IMR-90 (cell line): ENCODE measurements at places on chromosomes 3 and 15.

DNA sequence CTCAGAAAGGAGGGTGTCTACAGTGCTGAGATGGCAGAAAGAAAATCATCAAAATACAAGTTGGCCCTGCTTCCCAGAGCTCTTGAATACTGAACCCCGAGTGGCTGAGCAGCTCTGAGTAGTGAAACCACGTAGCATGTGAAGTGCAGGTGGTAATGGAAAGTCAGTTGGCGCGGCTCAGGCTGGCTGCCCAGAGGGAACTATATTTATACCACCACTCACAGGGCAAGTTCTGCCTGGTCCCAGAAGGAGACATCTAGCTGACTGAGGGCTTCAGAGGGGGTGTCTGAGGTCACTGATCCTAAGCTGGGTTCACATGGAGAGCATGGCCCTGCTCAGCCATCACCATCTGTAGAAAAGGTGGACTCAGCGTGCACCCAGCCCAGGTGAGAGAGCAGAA lies 129.6 kb upstream of the AGBL1 start:
- DNase-seq: no peak
- H3K4me3 ChIP-seq: no peak overlapping the region
- no peaks in the 10 kb centered on the region for H3K4me1 ChIP-seq
- no peaks in the 10 kb centered on the region for H3K27me3 ChIP-seq
- no peaks in the 10 kb centered on the region for H3K36me3 ChIP-seq

DNA sequence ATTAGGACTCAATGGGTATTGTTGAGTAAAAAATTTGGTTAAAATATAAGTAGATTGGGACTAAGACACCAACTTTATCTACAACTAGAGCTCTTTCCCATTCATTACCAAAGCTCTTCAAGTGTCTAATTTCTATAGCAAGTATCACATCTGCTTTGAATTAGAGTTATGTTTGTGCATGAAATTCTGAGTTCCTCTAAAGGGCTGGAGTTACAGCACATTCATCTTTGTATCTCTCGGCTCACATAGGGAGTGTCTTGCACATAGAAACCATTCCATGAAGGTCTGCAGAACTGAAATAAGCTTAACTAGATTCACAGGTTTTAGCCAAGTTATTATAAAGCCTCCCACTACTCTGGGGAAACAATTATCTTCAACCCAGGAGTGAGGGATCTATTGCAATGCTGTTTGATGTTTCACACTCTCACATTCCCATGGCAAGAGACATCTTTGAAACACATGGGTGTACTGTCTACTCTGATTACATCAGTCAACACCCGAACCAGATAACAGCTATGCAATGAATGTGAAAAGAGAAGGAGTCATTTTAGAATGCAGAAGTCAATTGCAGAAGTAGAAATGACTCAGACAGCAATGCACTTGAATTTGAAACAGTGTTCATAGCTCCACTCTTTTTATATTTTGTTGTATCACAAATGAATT lies 93.1 kb upstream of the KBTBD8 start:
- H3K4me3 ChIP-seq: no peak overlapping the region
- no peak overlapping the region for H3K27ac ChIP-seq
- no peaks in the 10 kb centered on the region for H3K36me3 ChIP-seq
- peak; percentile 1 for DNase-seq
- no peaks in the 10 kb centered on the region for H3K4me1 ChIP-seq
- H3K27me3 ChIP-seq: peaks cover 4% of the 10 kb centered on the region

- no peaks in the 10 kb centered on the region for H3K36me3 ChIP-seq
- no peaks in the 10 kb centered on the region for H3K27me3 ChIP-seq
- H3K4me3 ChIP-seq: peak overlapping the region; percentile 21; the same call in 1 of the 2 replicates
Measured at GRCh38 chr15:39770748-39771689, 11.6 kb downstream of the FSIP1 start.

DNA sequence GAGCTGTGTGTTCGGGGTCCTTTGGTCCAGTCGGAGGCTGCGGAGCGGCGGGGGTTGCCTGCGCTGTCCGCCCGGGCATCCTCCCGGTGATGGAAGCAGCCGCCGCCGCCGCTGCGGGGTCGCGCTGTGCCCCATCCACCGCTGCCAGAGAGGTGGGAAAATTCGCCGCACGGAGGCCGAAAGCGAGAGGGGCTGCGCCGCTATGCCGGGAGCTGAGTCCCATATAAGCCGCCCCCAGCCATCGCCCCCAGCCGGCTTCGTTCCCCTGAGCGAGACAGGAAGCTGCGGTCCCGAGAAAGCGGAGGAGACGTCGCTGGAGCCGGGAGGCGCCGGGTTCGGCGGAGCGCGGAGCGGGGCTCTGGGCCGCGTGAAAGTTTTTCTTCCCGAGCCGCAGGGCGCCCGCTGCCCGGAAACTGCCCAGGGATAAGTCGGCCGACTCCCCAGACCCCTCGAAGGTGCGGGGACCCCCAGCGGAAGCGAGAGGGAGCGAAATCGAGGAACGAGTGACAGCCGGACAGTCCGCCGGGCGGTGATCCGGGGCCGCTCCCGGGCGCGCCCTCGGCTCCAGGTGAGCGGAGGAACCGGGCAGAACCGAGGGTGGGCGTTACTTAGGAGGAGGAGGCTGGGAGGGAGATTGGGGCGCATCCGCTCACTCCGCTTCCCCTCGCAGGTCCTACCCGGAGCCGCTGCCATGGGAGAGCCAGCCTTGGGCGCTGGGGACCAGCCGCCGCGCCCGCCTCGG lies 574 bp downstream of the CHST2 start:
- peak overlapping the region; percentile 94 for H3K4me3 ChIP-seq
- peaks cover 7% of the 10 kb centered on the region; the same call in 1 of the 2 replicates for H3K27me3 ChIP-seq
- peaks cover 5% of the 10 kb centered on the region for H3K4me1 ChIP-seq
- H3K27ac ChIP-seq: no peak overlapping the region; the same call in 1 of the 2 replicates

DNA sequence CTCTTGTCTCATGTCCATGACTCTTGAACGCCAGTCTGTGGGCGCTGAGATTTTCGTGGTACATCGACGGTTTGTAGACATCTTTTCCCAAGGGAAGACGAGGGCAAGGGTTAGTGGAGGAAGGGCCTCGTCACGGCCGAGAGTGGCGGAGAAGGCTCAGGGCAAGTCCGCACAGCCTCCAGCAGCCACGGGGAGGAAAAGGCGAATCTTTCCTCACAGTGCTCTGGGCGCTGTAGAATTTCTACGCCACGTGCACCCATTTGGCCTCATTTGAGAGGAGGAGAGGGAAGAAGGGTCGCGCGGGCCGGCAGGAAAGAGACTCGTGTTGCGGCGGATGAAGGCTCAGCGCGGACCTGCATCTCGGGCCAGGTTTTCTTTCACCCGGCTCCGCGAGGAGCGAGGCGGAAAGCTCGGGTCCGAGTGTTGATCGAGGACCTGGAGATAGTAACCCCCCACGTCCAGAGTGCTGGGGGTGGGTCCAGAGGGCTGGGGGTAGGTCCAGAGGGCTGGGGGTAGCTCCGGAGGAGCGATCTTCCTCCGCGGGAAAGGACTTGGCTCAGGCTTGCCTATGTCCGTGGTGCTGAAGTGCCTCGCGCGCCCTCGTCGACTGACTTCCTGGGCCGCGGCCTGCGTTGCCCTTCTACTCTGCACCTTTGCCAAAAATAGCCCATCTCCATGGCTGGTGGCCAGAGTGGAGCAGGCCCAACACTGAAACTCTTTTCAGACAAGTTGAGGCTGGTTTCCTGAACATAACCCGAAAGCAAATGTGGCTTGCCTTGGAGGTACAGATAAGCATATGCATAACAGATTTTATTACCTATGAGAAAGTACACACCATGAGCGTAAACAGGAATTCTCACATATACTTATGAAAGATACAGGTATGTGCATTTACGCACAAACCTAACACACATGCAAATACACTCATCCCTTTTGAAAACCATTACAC lies 1.1 kb downstream of the SLC35G2 start:
- no peaks in the 10 kb centered on the region for H3K27me3 ChIP-seq
- H3K27ac ChIP-seq: peak overlapping the region; percentile 36
- DNase-seq: peak; percentile 69
- H3K4me1 ChIP-seq: peaks cover 4% of the 10 kb centered on the region
- H3K4me3 ChIP-seq: peak overlapping the region; percentile 48

- no peak for DNase-seq
- no peaks in the 10 kb centered on the region for H3K27me3 ChIP-seq
- peaks cover 5% of the 10 kb centered on the region for H3K4me1 ChIP-seq
- no peaks in the 10 kb centered on the region for H3K36me3 ChIP-seq
- H3K4me3 ChIP-seq: no peak overlapping the region
- H3K27ac ChIP-seq: no peak overlapping the region
Measured at GRCh38 chr3:148318240-148318639, 379.5 kb upstream of the AGTR1 start.

DNA sequence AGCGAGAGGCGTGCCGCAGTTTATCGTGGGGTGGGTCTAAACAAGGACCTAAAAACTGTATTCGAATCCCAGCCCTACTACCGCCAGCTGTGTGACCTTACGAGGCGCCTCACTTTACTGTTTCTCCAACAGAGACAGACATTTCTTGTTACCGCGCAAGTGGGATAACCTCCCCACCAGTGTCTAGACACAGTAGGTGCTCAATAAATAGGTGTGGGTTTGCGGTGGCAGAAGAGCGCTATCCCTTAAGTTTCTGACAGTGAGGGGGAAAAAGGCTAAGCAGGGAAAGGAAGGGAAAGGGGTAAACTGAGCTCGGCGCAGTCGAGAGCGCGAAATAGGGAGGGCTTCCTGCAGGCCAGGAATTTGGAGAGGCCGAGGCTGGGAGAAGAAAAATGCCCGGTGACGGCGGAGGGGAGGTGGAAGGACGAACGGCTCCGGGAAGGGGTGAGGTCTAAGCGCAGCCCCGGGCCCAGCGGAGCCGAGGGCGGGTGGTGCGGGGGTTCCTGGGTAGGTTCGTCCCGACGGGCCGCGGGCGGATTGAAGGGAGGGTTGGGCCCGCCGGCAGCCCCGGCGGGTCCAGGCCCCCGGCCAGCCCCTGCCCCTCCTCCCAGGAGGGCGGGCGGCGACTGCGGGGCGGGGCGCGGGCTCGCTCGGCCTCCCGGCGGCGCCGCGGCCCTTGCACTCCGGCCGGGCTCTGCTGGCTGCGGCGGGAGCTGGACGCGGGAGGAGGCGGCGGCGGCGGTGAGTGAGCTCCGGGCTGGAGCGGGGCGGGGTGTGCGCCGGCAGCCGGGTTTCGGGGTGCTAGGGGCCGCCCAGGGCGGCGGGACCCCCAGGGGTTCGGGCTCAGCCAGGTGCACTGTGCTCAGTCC lies at the start of gene CGNL1:
TSS of gene CGNL1 (plus strand) at position 679 of the 869 bp plus-strand sequence. CDS start 61,495 bp downstream, outside the sequence.
- no peak within 1 kb of the TSS for H3K27ac ChIP-seq
- peak within 1 kb of the TSS; percentile 32 for H3K4me3 ChIP-seq

- peak overlapping the region; percentile 82 for H3K27ac ChIP-seq
- H3K27me3 ChIP-seq: no peaks in the 10 kb centered on the region
- H3K36me3 ChIP-seq: no peaks in the 10 kb centered on the region
- H3K4me1 ChIP-seq: peaks cover 36% of the 10 kb centered on the region
Measured at GRCh38 chr15:63372753-63373152, 8.9 kb downstream of the CA12 start.

DNA sequence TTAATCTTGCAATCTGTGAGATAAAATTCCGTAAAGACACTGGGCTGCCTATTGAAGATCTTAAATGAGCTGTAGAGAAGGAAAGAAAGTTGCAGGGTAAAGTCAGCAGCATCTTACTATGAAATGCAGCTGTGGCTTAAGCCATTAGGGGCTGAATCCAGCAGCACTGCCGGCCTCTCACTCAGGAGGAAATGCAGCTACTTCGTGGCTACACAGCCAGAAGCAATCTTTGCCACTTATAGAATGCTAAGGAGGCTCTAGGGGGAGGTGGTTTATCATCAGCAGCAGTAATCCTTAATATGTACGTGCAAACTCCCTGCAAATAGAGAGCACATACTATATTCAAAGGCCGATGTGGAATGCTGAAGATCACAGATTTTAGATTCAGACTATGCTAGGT lies 19.1 kb upstream of the MCTP2 start:
- no peaks in the 10 kb centered on the region for H3K36me3 ChIP-seq
- DNase-seq: no peak
- H3K4me1 ChIP-seq: no peaks in the 10 kb centered on the region
- H3K4me3 ChIP-seq: no peak overlapping the region
- no peak overlapping the region for H3K27ac ChIP-seq
- H3K27me3 ChIP-seq: no peaks in the 10 kb centered on the region

GRCh38 chr3:3666664-3667063 lies 132.6 kb upstream of the LRRN1 start:
- no peak for DNase-seq
- no peaks in the 10 kb centered on the region for H3K4me1 ChIP-seq
- H3K27me3 ChIP-seq: no peaks in the 10 kb centered on the region
- no peaks in the 10 kb centered on the region for H3K36me3 ChIP-seq
- H3K4me3 ChIP-seq: no peak overlapping the region

- DNase-seq: no peak
- H3K4me3 ChIP-seq: no peak overlapping the region
- no peaks in the 10 kb centered on the region for H3K36me3 ChIP-seq
- H3K4me1 ChIP-seq: peaks cover 3% of the 10 kb centered on the region
Measured at GRCh38 chr15:99613481-99613880, 47.7 kb downstream of the MEF2A start.

DNA sequence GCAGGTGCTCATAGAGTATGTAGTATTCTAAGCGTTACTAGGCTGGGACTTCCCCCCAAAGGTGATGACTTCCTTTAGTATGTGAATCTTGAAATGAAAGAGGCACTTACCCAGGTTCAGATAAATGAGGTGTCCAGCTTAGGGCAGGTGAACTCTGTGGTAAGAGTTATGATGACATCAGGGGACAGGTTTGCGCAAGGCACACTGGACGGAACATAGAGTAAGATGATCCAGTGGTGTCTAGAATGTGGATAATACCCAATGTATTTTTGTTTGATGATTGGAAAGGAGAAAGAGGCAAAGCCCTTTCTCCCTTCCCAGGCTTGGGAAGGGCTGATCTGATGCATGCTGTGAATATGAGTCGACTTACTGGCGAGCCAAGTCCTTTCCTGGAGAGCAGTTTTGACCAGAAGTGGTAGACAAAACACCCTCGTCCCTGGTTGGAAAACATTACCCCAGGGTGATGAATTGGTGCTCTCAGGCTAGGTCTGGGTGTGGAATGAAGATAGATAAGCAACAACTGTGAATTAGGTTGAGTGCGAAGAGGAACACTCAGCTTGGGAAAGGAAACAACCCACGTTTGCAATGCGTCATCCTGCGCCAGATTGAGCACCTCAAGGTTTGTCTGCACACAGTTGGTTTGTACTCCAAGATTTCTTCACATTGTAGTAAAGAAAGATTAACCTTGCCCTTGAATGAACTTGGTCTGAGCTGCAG lies 124.2 kb downstream of the GHSR start:
- DNase-seq: peak; percentile 62
- H3K4me3 ChIP-seq: no peak overlapping the region
- no peak overlapping the region for H3K27ac ChIP-seq
- peaks cover 15% of the 10 kb centered on the region for H3K4me1 ChIP-seq

- H3K27me3 ChIP-seq: no peaks in the 10 kb centered on the region
- no peak overlapping the region for H3K27ac ChIP-seq
- H3K36me3 ChIP-seq: peaks cover 8% of the 10 kb centered on the region
Measured at GRCh38 chr3:47392933-47393332, 12.1 kb downstream of the PTPN23 start.

DNA sequence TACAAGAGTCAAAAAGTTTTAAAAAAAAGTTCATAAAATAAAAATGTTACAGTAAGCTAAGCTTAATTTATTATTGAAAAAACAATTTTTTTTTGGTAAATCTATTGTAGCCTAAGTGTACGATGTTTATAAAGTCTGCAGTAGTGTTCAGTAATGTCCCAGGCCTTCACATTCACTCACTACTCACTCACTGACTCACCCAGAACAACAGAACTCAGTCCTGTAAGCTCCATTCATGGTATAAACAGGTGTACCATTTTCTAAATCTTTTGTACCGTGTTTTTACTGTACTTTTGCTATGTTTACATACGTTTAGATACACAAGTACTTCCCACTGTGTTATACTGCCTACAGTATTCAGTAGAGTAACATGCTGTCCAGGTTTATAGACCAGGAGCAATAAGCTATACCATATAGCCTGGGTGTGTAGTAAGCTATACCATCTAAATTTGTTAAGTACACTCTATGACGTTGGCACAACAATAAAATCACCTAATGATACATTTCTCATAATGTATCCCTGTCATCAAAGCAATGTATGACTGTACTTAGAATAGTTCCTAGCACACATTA lies 41.2 kb upstream of the ZDHHC23 start:
- H3K27me3 ChIP-seq: no peaks in the 10 kb centered on the region
- H3K27ac ChIP-seq: no peak overlapping the region
- no peaks in the 10 kb centered on the region for H3K36me3 ChIP-seq
- peak; percentile 17 for DNase-seq
